A549 treated with ZK216348 at 1 μM for 4 hours (cell line): ENCODE measurements at places on chromosomes 13 and 19. TPM values are rescaled to one million over a fixed set of nuclear protein-coding genes. Genes with fewer than 3 reads are reported as not detected.

Gene RNF113B
- not detected in 5 replicates for total RNA-seq

Gene CSNK1G2
- total RNA-seq: 33.5 to 54.5 TPM (median 49.4 TPM) in 5 replicates

Gene CLEC11A
- 5.1 to 11.7 TPM (median 9.1 TPM) in 5 replicates for total RNA-seq

Gene OR10H1
- total RNA-seq: not detected in 5 replicates

Gene ZNF556
- 0.19 TPM in 1 of 5 replicates, not detected in the others for total RNA-seq
